K562 (cell line): ENCODE measurements at places on chromosomes 2 and 18.

- DNase-seq, result no peak
Observed at GRCh38 chr18:58387716-58388115, 241.2 kb downstream of the ALPK2 start.

- no peak for DNase-seq
Observed at GRCh38 chr2:16828828-16829160, 163.2 kb upstream of the CYRIA start.

DNA sequence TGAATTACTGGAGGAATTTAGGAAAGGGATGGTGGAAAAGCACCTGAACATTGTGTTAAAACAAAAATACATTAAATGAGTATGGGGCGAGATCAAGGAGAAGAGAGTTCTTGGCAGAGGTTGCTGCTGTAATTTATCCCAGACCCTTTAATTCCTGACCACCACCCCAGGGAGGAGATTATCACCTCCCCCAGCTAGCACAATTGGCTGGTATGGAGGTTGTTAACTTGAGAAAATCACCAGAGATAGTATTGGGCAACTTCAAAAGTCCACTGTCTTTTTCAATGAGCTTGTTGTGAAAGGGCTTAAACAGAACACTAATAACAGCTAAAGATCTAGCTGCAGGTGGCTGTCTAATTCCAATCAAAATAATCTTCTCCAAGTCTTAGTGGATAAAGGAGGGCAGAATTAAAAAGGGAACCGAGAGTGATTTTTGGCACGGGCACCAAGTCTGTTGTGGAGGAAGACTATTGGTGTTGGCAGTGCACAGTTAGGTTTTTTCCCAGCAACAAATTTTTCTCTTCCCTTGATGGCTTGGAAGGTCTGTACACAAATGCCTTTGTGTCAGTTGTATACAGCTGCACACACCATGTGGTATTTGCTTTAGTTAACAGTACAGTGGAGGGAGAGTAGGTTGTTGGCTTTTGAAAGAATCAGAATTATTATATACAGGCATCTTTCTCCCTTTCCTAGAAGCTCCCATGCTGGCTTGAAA lies 289.5 kb downstream of the SLC4A3 start:
- no peak for DNase-seq

- no peak for DNase-seq
Observed at GRCh38 chr2:155733091-155733853, 599.2 kb downstream of the NR4A2 start.

GRCh38 chr2:71530211-71530610 lies 76.8 kb downstream of the DYSF start:
- DNase-seq, result no peak

GRCh38 chr2:39431592-39432316 lies 5.3 kb downstream of the MAP4K3 start:
- DNase-seq, result no peak

GRCh38 chr2:168130346-168130745 lies 117.0 kb downstream of the STK39 start:
- no peak for DNase-seq
